ENCODE measurements at places on chromosomes 3 and 15.
A peak's percentile ranks its signal among the peaks of the same experiment; 100 is the strongest.

DNA sequence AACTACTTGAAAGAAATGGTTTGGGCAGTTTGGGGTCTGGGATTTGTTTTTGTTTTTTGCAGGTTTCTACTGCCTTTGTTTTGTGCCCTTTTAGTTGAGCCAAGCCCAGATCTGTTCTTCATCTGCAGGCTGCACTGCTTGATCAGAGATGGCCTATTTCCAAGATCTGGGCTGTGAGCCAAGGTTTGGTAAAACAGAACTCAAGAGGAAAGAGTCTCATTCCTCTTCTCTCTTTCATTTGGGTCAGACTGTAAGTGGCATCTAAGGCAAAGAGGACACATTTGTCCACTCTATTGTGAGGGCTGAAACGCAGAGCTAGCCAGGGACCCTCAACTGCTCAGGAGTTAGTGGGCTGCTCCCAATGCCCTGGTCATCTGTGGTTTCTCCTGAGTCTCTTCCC, 104.4 kb upstream of the UBE3A start:
- peak; percentile 47 for DNase-seq

- DNase-seq: no peak
Observed at GRCh38 chr15:36392676-36393266, 186.7 kb upstream of the CDIN1 start.

DNA sequence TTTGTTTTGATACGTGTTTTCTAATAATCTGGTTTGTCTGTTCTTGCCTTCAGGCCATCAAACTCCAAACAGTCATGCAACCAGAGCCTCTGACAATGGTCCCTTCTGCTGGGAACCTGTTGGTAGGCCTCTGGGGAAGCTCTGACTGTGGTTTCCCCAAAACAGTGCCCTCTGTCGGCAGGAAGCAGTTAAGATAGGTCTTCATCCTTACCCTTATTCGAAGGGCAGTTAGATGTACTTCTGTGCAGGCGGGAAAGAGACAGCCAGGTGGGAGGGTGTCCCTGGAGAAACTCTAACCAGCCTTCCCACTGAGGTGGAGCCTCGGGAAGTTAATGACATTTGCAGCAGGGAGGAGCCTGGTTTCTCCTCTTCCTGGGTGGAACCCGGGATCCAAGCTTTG, 81.6 kb upstream of the CHMP2B start:
- DNase-seq: no peak

DNA sequence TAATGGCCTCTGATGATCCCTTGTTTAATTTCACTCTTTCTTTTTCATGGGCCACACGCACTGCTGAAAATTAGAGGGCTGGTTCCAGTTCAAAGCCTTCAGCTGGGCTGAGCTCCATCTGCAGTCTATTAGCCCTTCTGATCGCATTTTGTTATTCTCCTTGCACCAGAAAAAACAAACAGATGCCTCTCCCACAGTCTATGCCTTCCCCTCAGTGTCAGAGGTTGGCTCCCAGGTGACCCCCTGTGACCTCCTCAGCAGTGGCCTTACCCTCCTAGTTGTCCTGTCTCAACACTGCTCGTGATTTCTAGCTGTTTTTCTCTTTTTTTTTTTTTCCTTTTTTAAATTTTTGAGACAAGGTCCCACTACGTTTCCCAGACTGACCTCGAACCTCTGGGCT, 77.1 kb upstream of the PRTG start:
- no peak for DNase-seq

GRCh38 chr15:89482139-89482538, 14.2 kb downstream of the RHCG start:
- DNase-seq: no peak

Data from MG63 (cell line).